ENCODE measurements at places on chromosomes 7 and 10.

DNA sequence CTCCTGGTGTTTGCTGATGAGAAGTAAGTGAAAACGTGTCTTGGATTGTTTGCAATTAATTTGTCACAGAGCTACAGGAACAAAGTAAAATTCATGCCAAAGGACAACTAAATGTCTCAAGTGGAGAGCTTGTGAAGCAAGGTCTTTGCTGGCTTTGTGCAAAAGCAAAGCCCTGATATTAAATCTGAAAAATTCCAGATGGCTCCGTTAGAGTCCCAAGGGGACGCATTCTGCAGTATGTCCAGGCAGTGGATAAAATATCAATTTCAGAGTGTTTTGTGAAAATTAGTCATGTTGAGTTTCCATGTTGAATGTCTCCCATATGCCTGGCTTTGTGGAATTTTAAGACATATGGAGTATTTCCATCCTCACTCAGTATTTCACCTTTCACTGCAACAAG, 102.5 kb upstream of the PTN start:
- no peak for DNase-seq

GRCh38 chr10:93917064-93917391, 23.2 kb downstream of the SLC35G1 start:
- DNase-seq, result no peak

GRCh38 chr7:55381189-55381588, 16.1 kb downstream of the LANCL2 start:
- DNase-seq, result no peak

DNA sequence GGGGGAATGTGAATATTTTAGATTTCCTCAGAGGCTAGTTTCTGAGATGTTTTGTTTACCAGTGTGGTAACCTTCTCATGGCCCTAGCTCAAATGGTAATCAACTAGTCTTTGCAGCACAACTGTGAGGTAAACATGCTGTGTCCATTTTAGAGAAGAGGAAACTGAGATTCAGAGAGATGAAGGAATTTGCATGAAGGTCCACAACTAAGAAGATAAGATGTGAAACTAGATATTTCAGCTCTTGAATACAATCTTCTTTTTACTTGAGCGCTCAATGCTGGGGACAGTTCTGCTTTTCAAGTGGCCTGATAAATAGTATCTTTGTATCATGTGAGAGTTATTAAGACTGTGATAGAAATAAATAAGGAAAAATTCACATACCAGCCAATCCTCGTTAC, 245.4 kb downstream of the AUTS2 start:
- DNase-seq, result no peak

DNA sequence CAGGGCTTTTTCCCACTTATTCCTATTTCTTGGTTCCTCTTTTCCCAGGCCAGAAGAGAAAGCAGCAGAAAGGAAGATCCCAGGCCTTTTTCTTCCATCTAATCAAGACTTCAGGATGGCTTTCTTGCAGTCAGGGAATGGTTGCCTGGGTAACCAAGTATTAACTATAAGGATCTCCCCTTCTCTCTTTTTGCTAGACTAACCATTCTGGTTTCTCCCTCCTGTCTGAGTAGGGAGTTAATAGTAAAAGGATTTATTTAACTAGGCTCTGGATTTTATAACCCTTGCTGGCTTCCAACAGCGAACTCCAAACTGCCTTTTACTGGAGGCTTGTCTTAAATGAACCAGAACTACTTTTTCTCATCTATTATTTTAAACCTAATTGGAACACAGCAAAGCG, 90.4 kb downstream of the GRM8 start:
- DNase-seq, result no peak

GRCh38 chr7:150787321-150788281, 12.6 kb downstream of the TMEM176B start:
- DNase-seq, result peak; percentile 19

DNA sequence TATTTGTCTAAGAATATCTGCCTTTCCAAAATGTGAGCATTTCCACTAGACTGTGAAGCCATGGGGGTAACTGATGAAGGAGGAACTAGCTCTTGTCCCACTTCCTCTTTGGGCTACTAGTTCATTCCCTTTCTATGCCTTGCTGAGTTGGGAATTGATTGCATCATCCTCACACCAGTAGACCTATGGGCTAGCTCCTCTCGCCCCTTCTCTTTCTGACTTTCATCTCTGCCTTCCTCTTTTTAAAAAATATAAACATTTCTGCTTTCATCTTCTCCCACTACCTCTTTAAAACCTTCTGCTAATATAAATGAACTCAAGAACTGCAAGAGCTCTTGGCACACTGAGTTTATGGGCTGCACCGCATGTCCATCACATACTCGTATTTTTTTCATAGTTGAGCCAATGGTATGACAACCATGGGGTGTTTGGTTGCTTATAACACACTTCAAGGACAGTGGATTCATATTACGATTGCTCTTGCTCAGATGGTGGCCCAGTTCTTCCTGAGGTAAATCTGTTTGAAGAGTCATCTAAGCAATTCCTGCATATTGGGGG, 182.0 kb downstream of the REEP3 start:
- peak; percentile 72 for DNase-seq

DNA sequence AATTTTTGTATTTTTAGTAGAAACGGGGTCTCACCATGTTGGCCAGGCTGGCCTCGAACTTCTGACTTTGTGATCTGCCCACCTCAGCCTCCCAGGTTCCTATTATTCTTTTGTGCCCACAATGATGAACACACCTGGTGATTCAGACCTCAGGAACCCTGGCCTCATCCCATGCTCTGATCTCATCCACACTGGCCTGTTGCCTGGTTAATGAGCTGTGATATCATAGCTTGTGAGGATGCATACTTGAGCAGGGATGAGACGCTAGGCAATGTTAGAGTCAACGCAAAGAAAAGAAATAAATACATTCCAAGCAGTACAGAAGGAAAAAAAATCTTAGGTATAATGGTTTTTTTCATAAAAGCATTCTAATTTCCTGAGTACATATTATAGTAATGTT, 82.4 kb upstream of the RNF32 start:
- no peak for DNase-seq

GRCh38 chr7:37297546-37297945, 151.1 kb downstream of the ELMO1 start:
- DNase-seq, result no peak

- DNase-seq, result peak; percentile 80
Measured at GRCh38 chr10:77456414-77456813, 181.2 kb downstream of the KCNMA1 start.

DNA sequence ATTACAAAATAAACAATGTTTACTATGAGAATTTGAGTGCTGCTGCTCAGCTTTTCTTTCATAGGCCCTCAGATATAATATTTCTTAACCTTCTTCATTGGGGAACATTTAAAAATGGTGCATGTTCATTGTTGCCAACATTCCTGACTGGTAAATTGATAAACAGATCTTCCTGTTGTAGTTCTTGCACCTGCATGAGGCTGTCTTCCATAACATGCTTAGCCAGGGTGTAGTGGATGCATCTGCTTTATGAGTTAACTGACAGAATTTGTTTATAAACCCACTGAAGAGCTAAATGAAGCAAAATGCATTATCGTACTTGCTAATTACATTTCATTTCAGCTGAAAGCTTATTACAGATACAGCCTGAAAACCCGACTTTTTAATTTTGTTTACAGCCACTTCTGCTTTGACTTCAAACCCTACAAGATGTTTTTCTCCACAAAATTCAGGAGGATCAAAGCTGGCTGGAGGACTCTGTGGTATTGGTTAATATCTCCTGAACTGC, 177.2 kb downstream of the SEM1 start:
- no peak for DNase-seq
